Activated CD8-positive, alpha-beta memory T cell treated with anti-CD3 and anti-CD28 coated beads, Interleukin-2, amount 10 ng/mL, durations not matched to agents 7 days and 5 days (primary cell): ENCODE measurements at places on chromosomes 16 and 17. TPM values are rescaled to one million over a fixed set of nuclear protein-coding genes. Genes with fewer than 3 reads are reported as not detected.
A peak's percentile ranks its signal among the peaks of the same experiment; 100 is the strongest.

DNA sequence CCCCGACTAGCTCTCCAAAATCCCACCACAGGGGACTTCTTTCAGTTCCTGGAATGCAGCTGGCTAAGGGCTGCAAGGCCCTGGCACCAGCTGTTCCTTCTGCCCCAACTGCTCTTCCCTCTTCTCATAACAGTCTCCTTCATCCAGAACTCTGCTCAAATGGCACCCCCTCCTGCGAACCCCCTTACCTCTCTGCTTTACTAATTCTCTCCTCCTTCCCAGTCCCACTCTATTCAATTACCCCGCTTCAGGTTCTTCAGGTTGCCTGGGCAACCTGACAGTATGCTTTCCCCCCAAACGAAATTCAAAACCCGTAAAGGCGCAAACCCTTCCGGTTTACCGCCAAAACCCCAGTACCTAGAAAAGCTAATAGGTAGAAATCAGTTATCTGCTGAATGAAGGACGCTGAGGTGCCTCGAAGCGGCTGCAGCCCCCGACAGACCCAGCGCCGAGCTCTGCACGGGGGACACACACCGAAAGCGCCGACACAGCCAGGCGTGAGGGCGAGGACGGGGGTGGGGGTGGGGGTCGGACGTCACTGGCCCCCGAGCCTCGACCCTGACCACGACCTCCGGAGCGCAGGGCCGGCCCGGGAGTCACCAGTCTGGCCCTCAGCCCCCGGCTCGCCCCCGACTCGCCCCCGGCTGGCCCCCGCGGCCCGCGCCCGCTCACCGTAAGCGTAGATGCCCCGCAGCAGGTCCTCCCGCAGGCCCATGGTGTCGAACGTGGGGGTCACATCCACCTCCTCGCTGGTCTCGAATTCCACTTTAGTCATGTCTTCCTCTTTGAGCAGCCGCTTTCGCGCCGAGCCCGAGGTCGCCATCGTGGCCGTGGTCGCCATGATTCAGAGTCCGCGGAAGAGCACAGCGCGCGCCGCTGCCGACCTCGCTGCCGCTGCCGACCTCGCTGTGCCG, 550 bp downstream of the EIF4A3 start:
- H3K36me3 ChIP-seq = peaks cover 38% of the 10 kb centered on the region
- H3K27ac ChIP-seq = peak overlapping the region; percentile 95
- H3K4me1 ChIP-seq = peaks cover 45% of the 10 kb centered on the region
- H3K27me3 ChIP-seq = no peaks in the 10 kb centered on the region
- DNase-seq = peak; percentile 63

DNA sequence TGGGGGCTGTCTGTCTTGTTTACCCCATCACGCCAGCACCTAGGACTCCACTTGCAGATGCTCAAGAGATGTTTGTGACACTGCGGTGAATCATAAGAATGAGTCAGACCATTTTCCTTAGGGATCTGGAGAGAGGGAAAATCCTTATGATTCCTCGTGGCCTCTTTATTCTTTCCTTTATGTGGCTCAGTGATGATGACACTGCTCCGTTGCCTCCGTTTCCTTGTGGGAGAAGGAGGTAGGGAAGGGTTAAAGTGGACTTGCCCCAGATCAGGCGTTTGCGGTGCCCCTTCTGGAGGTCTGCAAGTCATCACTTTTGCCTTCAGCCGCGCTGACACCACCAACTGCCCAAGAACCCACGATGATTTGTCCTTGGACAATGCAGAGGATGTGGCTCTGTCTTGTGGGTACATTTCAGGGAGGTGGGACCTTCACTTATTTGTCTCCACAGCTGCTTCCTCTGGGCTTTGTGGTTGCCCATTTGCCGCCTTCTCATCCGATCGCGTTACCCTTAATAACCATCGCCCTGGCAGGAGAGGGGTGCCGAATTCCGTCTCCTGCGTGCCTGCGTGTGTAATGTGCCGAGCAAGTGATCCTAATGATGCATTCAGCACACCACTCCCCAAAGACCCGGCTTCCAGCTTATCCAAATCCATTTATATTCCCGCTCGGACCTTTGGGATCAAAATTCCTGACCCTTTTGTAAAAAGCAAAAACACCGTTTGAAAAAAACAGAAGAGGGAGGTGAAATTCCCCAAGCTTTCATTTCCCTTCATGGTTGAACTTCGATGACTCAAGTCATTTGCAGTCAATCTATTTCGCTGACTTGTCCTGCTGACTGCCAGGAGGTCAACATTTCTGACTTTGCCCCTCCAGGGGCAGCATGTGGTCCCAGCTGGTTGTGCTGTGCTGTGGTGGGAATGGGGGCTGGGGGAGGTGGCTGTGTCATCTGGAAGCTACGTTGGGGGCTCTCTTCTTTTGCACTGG, 87.2 kb upstream of the IRX3 start:
- H3K36me3 ChIP-seq = no peaks in the 10 kb centered on the region
- peaks cover 6% of the 10 kb centered on the region for H3K4me1 ChIP-seq
- no peak for DNase-seq
- H3K27ac ChIP-seq = no peak overlapping the region

Gene SPATA33
- total RNA-seq = 17.4 TPM

DNA sequence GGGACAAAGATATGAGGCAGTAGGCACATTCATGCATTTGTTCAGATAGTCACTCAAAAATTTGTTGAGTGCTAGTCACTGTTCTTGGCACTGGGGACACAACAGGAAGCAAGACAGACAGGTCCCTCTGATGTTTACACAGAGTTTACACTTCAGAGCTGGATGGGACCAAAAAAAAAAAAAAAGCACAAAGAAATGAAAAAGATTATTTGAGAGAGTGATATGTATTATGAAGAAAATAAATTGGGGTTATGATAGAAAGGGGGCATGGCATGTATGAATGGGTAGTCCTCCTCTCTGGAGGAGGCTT, 3.5 kb upstream of the YPEL2 start:
- no peak overlapping the region for H3K27ac ChIP-seq
- peaks cover 45% of the 10 kb centered on the region for H3K4me1 ChIP-seq
- no peaks in the 10 kb centered on the region for H3K36me3 ChIP-seq
- no peaks in the 10 kb centered on the region for H3K27me3 ChIP-seq
- no peak for DNase-seq

DNA sequence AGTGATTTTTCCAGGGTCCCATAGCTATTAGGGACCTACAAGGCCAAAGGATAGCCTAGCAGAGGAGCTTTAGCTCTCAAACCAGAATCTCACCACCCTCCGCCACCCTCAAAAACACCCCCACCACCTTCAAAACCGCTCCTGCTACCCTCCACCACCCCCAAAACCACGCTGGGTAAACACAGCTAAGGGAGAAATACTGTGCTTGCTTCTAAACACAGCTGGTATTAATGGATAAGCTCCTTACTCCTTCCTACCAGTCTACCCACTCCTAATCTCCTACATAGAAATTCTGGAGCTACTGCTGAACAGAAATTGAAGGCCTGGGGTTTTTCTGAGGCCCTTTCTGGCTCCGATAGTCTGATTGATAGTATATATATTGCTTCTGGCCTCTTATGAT, 2.2 kb upstream of the LPCAT2 start:
- H3K27ac ChIP-seq = no peak overlapping the region
- peaks cover 31% of the 10 kb centered on the region for H3K27me3 ChIP-seq
- H3K4me3 ChIP-seq = no peak overlapping the region

Gene CACNG3
- not detected for total RNA-seq

DNA sequence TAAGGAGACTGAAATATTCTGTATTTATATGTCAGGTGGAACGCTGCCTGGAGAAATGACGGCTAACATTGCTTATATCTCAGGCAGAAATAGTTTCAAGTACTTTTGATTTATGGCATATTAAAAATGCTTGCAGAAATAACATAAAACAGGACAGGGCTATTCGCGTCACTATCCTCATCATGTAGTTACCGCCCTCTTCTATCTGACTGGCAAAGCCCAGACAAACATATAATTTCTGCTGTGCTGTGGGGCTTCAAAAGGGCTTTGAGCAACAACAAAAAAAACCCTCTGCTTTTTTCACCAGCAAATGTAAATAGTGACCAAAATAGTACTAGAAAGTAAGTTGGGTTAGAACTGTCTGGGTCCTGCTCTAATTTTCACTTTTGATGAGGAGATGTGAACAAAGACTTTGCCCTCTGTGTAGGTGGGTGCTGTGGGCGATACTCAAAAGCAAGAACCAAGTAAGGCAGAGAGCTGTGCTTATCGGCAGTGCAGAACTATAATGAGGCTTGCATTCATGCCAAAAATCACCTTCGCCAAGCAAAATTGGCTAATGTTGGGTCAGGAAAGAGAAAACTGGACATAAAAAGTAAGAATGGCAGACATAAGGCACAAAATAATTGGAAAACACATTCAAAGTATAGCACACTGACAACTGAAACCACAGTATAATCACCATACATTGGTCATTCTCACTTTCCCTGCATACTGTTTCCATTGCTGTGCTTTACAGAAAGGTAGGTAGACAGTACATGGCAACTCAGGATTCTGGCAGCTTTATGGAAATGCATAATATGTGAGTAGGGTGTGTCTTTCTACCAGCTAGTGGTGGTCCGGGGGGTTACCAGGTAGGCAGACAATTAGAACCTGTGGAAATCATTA, 151.2 kb upstream of the AXIN2 start:
- H3K27ac ChIP-seq = no peak overlapping the region
- peaks cover 8% of the 10 kb centered on the region for H3K27me3 ChIP-seq
- DNase-seq = no peak
- no peak overlapping the region for H3K4me3 ChIP-seq
- no peaks in the 10 kb centered on the region for H3K36me3 ChIP-seq
- peaks cover 11% of the 10 kb centered on the region for H3K4me1 ChIP-seq

- H3K36me3 ChIP-seq = no peaks in the 10 kb centered on the region
- DNase-seq = no peak
- H3K4me3 ChIP-seq = no peak overlapping the region
- H3K4me1 ChIP-seq = no peaks in the 10 kb centered on the region
- H3K27me3 ChIP-seq = no peaks in the 10 kb centered on the region
These were observed 22.9 kb upstream of the CDH13 start for GRCh38 chr16:82603784-82604411.

GRCh38 chr17:61452301-61453290, at the start of gene TBX4:
TBX4 (plus strand) TSS chr17:61452422; CDS start chr17:61456491, 4,069 bp downstream.
- peaks cover 13% of the 10 kb centered on the region for H3K4me1 ChIP-seq
- peak; percentile 33 for DNase-seq
- no peak within 1 kb of the TSS for H3K27ac ChIP-seq
- peaks cover 3% of the 10 kb centered on the region for H3K36me3 ChIP-seq

DNA sequence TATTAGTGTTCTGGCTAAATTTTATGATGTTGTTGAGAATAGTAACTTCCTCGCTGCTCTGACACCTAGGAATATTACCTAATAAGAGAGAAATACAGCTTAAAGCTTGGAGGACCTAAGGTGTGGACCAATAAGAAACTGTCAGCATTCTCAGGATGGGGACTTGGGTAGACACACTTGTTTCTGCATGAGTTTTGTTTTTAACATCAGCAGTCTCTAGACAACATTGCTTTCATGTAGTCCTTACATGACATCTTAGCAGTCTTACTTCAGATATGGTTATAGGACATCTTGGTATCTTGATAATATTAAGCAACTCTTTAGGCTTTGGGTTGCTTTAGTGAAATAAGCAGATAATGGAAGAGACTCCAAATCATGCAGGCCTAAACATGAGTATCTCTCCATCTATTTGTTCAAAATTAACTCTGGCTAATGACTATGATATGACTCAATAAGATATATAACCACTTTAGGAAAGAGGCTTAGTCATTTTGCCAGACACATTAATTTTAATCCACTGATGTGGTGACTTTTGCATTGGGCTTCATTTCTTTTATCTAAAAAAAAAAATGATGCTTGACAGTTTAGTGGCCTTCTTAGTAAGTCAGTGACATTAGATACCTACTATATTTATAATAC, 84.5 kb downstream of the WNT3 start:
- peaks cover 5% of the 10 kb centered on the region for H3K36me3 ChIP-seq
- no peak overlapping the region for H3K4me3 ChIP-seq
- H3K4me1 ChIP-seq = no peaks in the 10 kb centered on the region
- DNase-seq = no peak
- no peak overlapping the region for H3K27ac ChIP-seq

Gene PDIA2
- total RNA-seq = not detected

Gene NOMO2
- total RNA-seq = 81.3 TPM

Gene G6PC1
- not detected for total RNA-seq

- peak; percentile 61 for DNase-seq
- no peak overlapping the region for H3K27ac ChIP-seq
- H3K4me1 ChIP-seq = peaks cover 4% of the 10 kb centered on the region
- peaks cover 1% of the 10 kb centered on the region for H3K36me3 ChIP-seq
These were observed 294.1 kb downstream of the BCAS3 start for GRCh38 chr17:60971515-60972369.

DNA sequence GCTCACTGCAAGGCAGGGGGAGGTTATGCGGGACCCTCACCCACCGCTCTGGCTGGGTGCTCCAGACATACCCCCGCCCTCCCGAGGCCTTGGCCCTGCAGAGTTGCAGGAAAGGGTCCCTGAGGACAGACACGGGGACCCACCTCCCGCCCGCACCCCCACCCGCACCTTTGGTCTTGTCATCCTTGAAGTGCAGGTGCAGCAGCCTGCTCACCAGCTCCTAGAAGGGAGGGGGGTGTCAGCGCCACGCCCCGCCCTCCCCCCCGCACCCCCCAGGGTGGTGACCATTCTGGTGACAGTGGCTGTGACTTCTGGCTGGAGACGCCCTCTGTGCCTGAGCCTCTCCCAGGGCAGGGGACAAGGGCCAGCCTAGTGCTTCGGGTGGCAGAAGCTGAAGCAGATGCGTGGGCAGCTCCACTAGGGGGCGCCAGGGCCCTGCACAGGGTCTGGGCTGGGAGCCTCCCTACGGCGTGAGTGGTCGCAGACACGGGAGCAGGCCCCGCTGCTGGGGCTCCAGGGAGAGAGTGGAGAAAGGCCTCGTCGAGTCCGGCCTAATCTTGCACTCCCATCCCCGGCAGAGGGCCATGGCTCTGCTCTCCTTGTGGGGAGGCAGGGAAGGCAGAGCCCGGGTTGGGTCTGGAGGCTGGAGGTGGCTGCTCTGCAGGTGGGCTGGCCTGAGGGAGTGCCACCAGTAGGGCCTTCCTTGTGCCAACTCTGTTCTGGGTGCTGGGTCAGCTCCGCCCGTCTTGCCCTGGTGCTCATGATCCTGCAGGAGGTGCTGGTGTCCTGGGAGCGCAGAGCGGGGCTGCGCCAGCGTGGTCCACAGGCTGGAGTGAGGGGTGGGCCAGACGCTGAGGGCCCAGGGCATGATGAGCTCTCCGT, 2.7 kb downstream of the CENPX start:
- no peaks in the 10 kb centered on the region for H3K27me3 ChIP-seq
- peaks cover 18% of the 10 kb centered on the region for H3K4me1 ChIP-seq
- no peak overlapping the region for H3K4me3 ChIP-seq

DNA sequence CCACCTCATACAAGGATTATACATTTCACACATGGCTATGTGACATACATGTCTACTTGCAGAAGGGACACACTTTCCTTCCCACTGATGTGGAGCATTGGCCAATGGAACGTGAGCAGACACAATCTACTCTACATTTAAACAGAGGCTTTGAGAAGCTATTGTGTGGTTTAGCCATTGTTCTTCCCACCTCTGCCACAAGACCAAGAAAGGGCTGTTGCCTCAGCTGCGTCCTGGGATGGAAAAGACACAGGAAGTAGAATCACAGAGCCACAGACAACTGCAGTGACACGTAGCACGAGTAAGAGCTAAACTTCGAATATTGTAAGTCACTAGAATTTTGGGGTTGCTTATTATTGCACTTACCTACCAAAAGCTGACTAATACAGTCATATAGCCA, 33.3 kb downstream of the PRKCB start:
- H3K27me3 ChIP-seq = no peaks in the 10 kb centered on the region
- peak overlapping the region; percentile 78 for H3K27ac ChIP-seq
- DNase-seq = peak; percentile 78
